ENCODE measurements at places on chromosomes 4 and X. TPM values are rescaled to one million over a fixed set of nuclear protein-coding genes. Genes with fewer than 3 reads are reported as not detected.

GRCh38 chrX:55796496-55796895 is 78.9 kb downstream of the RRAGB start:
- DNase-seq: no peak
- H3K36me3 ChIP-seq: no peaks in the 10 kb centered on the region
- H3K27ac ChIP-seq: no peak overlapping the region
- H3K4me3 ChIP-seq: no peak overlapping the region
- H3K27me3 ChIP-seq: no peaks in the 10 kb centered on the region

DNA sequence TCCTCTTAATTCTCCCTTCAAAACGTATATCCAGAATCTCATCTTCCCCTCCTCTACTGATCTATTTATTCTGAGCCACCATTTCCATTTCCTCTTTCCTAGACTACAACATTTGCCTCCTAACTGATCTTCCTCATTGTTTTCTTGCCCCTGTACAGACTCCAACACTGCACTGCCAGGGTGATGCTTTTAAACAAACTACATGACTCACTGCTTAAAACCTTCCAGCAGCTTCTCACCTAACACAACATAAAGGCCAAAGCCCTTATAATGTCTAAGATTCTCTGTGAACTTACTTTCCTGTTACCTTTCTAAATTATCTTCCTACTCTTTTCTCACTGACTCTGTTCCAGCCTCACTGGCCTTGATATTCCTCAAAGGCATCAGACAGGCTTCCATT is 161.0 kb upstream of the HS3ST1 start:
- H3K36me3 ChIP-seq: no peaks in the 10 kb centered on the region
- H3K4me1 ChIP-seq: peaks cover 6% of the 10 kb centered on the region
- no peaks in the 10 kb centered on the region for H3K27me3 ChIP-seq

SFRP2 gene
- 15.4 TPM for total RNA-seq

DNA sequence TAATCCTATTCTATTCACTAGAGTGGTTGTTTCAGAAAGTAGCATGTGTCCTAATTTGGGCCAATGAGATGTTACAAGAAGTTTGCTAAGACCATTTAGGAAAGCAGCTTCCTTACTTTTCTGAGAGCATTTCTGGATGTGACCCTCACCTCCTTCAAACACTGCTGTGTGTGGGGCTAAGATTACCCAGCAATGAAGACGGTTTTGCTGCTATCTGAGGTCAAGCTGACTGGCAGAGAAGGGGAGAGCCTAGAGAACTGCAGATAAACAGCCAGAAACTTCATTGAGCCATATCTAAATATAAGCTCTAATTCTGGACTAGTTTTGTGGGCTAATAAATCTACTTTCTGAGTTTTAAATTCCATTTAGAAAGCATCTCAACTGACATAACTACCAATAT is 36.4 kb downstream of the ZAR1 start:
- no peaks in the 10 kb centered on the region for H3K27me3 ChIP-seq
- H3K27ac ChIP-seq: no peak overlapping the region
- H3K36me3 ChIP-seq: no peaks in the 10 kb centered on the region
- H3K4me3 ChIP-seq: no peak overlapping the region
- no peak for DNase-seq
- H3K4me1 ChIP-seq: no peaks in the 10 kb centered on the region

TBC1D8B gene
- 7.2 TPM for total RNA-seq

Data from ovary (tissue), 10 donors.